ENCODE measurements at places on chromosomes 12 and 14.

- no peak for DNase-seq
These were observed 10.8 kb downstream of the PITPNM2 start for GRCh38 chr12:123139926-123140675.

DNA sequence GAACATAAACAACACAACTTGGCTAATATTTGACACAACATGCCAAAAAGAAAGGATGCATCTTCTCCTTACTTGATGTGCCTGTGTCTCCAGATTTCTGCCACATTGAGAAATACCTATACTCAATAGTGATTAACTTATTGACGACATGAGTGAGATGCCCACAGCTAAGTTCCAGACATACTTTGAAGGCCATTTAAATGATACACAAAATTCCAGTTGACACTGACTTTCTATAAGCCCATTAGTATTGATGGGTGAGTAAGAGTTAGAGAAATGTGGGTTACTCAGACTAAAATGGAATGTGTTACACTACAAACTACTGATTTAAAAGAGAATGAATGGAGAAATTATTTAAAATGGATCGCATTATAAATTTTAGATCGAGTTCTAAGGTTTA lies 838.2 kb upstream of the MGAT4C start:
- no peak for DNase-seq

DNA sequence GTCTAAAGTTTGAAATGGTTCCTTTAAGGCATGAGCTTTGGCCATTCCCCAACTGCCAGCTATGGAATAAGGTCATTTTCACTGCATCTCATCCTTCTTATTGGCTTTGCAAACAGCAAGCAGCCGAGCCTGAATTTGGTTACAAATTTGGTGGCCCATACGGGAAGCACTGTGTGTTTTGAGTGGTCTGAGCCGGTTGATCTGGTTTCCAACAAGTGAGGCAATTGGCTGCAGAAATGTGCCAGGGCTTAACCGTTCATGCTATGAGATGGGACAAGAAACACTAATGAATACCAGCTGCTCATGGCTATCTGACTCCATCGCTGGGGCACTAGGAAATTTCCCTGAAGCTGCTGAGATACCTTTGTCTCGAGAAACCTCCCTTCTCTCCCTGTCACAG lies 9.3 kb downstream of the EDDM3A start:
- no peak for DNase-seq

GRCh38 chr12:5882511-5883190 lies 62.4 kb downstream of the ANO2 start:
- DNase-seq = no peak

GRCh38 chr12:41715256-41715655 lies 429.4 kb downstream of the GXYLT1 start:
- no peak for DNase-seq

DNA sequence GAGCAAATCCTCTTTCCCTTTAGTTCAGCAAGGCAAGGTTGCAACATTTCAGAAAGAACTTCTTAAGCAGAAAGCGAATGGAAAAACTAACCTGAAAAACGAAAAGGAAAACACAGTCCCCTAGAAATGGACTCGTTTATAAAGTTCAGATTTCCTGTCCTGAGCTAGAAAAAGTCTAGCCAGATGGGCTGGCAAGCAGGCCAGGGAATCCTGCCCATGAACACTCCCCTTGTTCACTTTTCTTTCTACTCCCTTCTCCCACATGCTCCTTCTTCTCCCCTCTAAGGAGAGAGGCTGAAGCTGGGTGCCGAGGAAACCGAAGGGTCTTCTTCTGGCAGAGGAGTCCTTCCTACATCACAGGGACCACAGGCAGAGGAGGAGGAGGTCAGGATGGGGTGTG lies 27.1 kb downstream of the LTBP2 start:
- DNase-seq = no peak

DNA sequence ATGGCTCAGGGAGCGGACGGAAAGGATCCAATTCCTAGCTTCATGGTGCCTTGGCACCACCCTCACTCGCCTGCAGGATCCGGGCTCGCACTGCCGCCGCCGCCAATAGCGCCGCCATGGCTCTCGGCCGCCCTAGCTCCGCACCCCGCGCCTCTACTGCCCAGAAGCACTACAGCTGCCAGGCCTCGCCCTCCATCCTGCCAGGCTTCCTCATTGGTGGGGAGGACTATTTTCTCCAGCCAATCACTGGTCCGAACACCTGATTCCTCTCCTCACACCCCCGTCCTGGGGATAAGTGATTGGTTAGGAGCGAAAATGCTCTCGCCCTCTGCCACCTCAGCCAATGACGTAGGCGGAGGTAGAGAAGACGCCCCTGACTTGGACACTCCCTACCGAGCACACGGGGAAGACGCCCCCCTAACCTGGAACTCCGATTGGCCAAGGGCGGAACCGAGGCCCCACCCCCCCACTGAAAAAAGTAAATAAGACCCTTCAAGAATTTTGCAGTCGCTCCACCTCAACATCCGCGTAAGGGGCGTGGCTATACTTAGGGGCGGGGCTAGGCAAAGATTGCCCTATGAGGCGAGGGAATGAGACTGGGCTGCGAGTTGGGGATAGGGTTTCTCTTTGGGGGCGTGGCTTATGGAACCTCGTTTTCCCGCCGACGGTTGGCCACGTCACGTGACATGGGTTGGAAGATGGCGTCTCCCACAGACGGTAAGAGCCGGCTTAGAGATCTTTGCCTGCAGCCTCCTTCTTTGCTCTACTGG lies at the start of the genes ALDH6A1 and LIN52:
Gene ALDH6A1, minus strand, starts transcription at position 177 of the 770 bp plus-strand sequence. Its CDS starts 59 bp downstream, at position 118.
Gene LIN52, plus strand, starts transcription at position 680 of the 770 bp plus-strand sequence. Its CDS starts 19 bp downstream, at position 699.
- DNase-seq = peak; percentile 99

- DNase-seq = no peak
These were observed 96.9 kb downstream of the SYNE2 start for GRCh38 chr14:63949696-63950095.

DNA sequence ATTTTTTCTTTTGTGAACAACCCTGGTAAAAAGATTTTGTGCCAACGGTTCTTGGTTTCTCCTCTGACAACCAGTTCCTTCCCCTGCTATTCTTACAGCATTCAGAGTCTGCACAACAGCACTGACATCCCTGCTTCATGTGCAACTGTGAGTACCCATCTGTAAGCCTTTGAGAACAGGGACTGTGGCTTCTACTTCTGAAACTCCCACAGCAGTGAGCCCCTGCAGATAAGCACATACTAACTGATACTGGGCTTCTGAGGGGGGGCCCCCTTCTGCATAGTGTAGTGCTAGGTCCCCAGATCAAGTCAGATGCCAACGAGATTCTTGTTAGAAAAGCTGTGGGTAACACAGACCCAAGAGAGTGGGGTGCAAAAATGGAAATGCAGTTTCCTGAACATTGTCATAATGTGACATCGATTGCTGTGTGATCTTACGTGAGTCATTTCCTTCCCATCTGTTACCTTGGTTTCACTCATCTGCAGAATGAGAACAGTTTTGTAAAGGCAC lies 11.1 kb upstream of the NINJ2 start:
- no peak for DNase-seq

GRCh38 chr14:21575661-21576060 lies 4.2 kb downstream of the OR10G3 start:
- DNase-seq = no peak

DNA sequence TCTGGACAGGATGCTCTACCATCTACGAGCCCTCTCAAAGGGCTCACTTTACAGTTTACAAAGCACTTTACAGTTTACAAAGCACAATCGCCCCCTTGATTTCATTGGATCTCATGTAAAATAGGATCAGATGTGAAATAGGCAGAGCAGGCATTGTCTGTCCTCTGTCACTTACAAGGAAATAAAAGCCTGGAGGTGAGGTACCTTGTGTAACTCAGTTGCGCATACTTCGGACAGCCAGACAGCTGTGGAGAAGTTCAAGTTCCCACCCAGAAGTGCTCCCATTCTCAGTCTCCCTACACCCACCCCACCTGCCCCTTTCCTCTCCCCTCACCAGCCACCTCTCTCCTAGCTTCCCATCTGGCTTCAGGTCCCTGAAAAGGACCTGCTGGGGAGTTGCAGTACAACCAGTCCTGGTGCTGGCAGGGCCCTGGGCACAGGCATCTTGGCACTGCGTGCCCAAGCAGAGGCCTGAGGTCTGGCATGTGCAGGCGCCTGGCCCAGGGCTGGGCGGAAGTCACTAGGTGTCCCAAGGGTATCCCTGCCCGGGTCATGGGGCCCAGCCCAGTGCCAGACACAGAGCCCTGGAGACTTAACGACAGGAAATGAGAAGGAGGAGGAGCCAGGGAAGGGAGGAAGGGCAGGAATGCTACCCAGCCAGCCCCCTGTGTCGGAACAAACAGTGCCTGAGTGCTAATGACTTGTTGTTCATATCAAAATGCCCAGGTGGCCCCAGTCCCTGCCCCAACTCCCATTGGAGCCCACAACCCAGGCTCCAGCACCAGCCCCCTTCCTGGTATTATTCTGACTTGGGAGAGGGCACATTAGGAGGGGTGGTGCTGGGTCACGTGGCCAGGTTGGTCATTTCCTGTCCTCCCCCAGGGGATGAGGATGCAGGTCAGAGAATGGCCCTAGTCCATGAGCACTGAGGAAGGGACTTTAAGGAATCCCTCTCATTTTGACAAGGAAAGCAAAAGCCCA lies 5.4 kb downstream of the RAPGEF3 start:
- no peak for DNase-seq

GRCh38 chr12:91613223-91613779 lies 430.7 kb upstream of the DCN start:
- no peak for DNase-seq

- DNase-seq = no peak
These were observed 197.0 kb downstream of the DAD1 start for GRCh38 chr14:22391908-22392565.

- DNase-seq = no peak
These were observed 119.8 kb downstream of the MGST1 start for GRCh38 chr12:16467272-16467671.

GRCh38 chr14:77266336-77266735 lies 4.7 kb downstream of the NGB start:
- no peak for DNase-seq

DNA sequence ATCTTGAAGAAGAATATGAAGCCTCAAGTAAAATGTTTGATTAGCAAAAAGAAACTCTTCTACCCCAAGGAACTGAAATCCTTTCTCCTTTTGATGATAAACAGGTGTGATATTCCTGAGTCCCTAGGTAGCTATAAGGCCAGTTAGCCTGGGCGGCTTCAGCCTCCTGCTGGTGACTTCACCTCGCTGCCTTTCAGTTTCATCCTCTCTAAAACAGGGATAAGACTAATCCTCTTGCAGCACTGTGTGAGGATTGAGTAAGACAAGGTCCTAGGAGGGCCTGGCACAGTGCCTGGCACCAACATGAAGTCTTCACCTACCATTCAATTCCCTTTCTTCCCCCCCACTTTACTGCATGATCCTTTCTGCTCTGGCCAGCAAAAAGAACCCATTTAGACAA lies 42.1 kb downstream of the CIT start:
- peak; percentile 6 for DNase-seq

DNA sequence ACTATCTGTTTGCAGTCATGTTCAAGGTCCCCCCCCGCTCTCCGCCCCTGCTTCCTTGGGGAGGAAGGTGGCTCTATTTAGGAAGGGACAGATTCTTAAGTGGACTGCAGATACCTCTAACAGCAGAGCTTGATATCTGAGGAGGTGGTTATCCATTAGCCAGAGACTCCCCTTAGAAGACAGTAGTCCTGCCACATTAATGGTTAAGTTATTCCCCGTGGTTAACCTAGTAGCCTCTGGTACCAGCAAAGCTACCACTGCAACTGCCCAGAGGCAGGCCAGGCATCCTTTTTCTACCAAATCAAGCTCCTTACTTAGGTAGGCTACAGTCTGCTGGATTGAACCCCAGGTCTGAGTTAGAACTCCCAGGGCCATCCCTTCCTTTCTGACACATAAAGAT lies 162.1 kb upstream of the AVPR1A start:
- no peak for DNase-seq

DNA sequence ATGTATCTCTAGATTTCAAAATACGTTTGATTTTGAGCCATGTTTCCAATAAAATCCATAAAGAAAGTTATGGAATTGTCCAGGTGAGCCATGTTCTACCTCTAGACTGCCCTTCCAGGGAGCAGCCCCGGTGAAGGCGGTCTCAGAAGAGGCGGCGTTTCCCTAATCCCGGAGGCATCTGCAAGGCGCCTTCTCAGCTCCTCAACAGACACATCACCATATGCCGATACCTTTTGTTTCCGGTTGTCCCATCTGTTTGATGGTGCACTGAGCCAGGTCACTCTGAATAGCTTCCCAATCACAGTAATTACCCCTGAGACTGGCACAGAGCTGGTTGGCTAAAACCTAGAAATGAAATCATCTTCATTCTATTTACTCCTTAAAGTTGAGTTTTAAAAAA lies 305.5 kb upstream of the FKBP4 start:
- no peak for DNase-seq

DNA sequence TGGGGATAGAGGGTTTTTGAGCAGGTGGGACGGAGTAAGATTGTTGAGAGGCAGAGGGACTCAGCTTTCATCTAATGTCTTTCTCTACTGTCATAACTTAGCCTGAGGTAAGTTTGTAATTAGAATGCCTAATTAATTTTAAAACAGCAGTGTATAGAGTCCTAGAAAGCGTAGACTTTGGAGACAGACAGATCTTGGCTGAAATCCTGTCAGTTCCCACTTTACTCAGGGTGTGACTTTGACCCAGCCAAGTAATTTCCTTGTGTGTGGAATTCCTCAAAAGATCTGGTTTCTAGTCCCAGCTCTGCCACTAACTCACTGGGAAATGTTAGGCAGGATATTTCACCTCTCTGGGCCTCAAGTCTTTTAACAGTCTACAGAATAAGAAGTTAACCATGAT lies 74.3 kb downstream of the SLC25A21 start:
- DNase-seq = no peak

GRCh38 chr12:114269153-114269552 lies 136.8 kb downstream of the TBX5 start:
- DNase-seq = no peak

DNA sequence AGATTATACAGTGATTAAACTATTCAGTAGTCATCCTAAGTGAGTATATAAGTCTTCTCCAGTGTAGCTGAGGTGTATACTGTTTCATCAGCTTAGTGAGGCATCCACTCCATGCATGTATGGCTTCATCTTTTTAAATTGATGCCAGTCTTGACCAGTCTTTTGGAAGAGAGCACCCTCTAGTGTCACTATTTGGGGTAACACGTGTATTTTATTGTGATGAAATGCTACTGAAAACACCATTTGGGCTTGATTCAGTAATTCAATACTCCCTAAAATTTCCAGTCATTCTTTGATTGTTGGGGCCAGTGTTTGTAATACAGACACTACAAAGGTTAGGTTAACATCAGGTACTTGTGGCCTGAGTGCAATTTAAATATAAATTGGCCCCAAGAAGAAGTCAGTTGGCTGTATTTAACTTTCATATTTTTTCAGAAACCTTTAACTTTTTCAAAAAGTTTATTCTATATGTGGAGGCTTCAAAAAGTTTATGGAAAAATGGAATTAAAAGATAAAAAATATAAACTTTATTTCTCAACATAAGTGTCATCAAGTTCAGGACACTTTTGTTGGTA lies 35.3 kb downstream of the MIPOL1 start:
- peak; percentile 18 for DNase-seq

GRCh38 chr14:24475261-24475660 lies 32.7 kb upstream of the SDR39U1 start:
- DNase-seq = no peak

GRCh38 chr14:104221071-104221625 lies 82.8 kb downstream of the KIF26A start:
- DNase-seq = no peak
